Calu3 (cell line): ENCODE measurements at places on chromosomes 6 and 20.
A peak's percentile ranks its signal among the peaks of the same experiment; 100 is the strongest.

DNA sequence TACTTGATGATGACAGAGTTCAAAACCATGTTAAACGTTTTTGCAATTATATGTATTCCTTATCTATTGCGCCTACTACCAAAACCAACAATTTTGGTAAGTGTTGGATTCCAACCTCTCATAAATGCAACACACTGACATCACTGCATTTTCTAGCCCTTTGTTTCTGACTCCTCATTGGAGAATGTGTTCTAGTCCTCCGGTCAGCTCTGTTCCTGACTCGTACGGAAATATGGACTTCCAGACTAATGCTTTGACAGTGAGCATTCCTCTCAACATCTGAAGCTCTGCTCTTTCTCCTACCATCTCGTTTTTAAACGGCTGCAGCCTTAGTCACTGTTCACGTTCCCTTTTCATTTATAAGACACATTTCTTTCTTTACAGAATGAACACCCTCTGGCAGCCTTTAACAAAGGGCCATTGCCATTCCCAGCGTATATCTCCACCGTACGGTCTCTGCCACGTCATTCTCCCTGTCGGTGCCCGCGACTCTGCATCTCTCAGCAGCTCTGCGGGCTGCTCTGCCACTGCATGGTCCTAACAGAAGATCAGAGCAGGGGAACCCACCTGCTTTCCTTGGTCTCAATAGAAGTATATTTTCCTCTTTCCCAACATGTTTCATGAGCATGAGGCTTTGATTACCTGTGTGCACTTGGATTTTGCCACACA, 103.0 kb upstream of the SYNDIG1 start:
- DNase-seq, result no peak

DNA sequence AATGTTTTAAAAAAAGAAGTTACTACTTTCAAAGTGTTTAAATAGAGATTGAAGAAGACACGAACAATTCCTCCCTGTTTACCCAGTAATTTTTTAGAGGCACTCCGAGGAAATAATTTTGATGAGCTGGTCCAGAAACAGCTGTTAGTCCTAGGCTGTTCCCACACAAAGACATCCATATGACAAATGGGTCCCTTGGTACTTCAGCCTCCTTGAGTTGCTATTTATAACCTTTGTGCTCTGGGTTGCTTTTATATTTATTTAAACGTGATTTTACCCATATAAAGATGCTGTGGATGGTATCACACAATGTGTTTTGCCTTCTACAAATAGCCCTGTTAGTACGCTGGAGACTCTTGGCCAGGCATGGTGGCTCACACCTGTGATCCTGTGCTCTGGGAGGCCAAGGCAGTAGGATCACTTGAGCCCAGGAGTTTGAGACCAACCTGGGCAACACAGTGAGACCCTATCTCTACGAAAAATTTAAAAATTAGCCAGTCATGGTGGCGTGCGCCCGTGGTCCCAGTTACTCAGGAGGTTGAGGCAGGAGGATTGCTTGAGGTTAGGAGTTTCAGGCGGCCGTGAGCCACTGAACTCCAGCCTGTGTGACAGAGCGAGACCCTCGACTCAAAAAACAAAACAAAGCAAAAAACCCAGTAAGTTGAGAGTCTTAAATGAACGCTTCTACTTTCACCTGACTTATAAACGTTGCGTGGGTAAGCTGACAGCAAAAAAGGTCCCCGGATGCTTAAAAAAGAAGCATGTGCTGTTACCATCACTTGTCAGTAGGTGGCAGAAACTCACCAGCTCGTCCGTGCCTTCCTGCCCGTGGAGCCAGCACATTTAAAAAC, 56.9 kb upstream of the ARMH2 start:
- peak; percentile 81 for DNase-seq

DNA sequence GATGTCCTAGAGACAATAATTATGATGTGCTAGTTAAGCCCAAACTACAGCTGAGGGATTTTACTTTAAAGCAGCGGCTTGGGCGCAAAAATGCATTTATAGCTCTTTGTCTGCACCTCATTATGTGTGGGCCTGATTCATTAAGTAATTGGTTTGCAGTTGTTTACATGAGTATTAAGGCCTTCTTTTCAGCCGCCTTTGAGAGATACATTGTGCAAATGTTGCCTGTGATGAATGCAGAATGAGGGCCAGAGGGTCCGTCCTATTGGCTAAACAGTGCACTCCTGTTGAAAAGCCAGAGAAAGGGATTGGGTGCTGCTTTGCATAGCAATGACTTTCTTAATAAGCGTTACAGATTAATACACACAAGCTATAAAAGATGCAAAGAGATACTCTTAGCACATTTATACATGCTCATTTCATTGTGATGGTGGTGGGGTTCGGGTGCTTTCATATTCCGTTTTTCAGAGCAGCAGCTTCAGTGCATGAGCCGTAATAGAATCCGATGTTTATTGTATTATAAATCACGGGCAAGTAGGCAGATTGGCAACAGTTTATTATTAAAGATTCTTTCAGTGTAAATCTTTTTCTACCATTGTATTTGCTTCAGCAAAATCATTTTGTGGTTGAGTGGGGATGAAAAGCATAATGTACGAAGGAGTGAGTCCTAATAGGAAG, 68.2 kb upstream of the XRN2 start:
- DNase-seq, result no peak

GRCh38 chr20:61900945-61901293, 164.8 kb downstream of the TAF4 start:
- no peak for DNase-seq

- no peak for DNase-seq
Observed at GRCh38 chr6:16438718-16439591, 200.6 kb downstream of the GMPR start.

DNA sequence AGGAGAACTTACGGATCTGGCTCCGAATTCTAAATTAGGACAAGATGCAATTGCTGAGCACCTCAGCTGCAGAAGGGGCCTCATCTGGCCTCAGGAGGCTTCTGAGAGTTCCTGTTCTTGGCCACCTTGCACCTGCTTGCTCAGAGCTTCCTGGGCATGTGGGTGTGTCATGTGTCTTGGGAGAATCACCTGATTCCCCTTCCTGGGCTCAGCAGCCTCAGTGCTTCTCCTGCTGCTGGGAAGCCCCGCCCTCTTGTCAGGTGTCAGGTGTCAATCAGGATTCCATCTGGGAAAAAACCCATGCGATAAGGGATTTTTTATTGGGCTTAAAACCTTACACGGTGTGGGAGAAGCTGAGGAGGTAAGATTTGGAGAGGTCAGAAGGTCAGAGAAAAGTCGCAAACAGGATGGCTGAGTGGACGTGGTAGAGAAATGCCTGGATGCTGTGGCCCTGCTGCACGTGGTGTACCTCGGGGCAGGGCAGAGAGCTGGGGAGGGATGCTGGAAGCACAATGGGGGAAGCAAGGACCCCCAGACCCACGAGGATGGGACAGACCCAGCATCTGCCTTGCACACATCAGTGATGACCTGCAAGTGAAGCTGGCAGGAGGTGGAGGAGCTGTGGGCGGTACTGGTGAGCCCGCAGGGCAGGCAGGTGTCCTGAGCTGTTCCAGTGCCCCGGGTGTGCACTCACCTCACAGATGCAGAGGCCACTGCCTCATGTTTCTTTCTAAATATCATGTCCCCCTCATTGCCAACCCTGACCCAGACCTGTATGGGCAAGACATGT, 170.8 kb downstream of the CDH4 start:
- DNase-seq, result no peak

GRCh38 chr6:43698584-43699349, 11.2 kb upstream of the MRPS18A start:
- peak; percentile 58 for DNase-seq

GRCh38 chr6:56764081-56764566, 121.4 kb upstream of the DST start:
- DNase-seq, result peak; percentile 48
